GM23248 (cell line): ENCODE measurements at places on chromosomes 16 and 17.

GRCh38 chr17:44760474-44761308 is 1.9 kb downstream of the ADAM11 start:
- no peak for DNase-seq

DNA sequence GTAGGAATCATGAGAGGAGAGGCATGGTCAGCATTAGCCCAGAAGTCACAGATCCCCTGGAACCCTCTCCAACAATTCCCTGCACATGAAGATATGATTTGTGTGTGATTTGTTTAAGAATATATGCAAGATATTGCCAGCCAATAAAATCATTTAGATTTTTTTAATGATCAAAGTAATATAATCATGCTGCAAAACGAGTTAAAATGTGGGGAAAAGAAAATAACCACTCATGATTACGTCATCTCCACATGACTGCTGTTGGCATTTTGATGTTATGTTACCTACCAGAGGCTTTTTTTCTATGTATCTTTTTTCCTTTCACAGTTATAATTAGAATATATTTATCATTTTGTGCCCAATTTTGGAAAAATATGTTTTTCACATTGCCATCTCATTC is 22.4 kb downstream of the SLC35G3 start:
- peak; percentile 66 for DNase-seq

DNA sequence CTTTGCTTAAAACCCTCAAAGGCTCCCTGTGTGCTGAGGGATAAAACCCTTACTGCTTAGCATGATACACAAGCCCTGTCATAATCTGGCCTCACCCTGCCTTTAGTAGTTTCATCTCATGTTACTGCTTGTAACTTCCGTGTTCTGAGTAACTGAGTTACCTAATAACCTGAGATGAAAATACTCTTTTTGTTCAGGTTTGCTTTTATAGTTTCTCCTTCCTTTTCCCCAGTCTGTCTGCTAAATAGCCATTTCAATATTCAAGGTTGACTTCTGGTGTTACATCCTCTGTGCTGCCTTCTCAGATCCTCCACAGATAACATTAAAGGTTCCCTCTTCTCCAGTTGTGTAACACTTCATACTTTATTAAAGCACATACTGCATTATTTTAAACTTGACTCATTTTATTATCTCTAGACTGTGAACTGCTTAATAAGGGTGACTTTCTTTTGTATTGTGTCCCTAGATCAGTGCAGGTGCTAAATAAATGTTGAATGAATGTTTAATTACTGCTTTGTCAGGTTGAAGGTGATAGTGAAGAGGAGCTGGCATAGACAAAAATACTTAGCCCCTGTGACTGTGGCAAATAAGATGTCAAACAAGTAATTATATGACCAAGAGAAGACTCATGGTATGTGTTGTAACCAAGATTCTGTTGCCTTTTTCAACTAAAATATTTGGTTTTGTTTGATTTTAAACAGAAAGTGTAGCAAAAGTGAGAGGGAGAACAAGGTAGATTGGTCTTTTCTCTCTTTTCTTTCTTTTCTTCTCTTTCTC is 47.8 kb downstream of the NFAT5 start:
- peak; percentile 70 for DNase-seq

DNA sequence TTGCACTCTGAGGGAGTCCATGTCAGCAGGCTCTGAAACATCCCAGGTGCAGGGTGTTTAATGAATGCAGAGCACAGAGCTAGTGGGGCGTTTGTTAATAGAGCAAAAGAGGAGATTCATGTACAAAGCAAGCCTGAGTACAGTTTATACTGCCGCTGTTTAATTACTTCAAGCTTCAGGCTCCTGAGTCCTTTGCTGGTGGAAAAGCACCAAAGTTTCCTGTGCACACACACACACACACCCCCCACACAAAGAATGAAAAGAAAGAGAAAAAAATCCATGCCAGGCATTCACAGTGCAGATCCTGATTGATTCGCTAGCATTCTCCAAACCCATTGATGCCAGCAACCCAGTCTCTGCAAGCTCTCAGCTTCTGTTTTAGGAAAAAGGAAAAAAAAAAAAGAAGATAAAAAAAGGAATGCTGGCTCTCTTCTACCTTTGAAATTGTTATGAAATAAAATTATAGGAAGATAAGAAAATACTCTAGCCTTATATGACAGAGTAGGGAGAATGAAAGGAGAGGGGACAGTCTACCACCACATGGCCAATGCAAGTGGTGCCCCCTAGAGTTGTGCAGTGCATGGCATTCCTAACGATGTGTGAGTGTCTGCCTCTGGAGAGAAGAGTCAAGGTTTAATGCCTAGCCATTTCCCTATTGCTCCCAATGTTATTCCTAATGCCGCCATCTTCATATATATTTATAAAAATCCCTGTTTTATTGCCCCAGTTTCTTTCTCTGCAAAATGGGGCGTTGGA is 216.5 kb downstream of the TMEM114 start:
- DNase-seq = no peak

GRCh38 chr16:67941469-67942199 is 2.3 kb downstream of the LCAT start:
- no peak for DNase-seq

DNA sequence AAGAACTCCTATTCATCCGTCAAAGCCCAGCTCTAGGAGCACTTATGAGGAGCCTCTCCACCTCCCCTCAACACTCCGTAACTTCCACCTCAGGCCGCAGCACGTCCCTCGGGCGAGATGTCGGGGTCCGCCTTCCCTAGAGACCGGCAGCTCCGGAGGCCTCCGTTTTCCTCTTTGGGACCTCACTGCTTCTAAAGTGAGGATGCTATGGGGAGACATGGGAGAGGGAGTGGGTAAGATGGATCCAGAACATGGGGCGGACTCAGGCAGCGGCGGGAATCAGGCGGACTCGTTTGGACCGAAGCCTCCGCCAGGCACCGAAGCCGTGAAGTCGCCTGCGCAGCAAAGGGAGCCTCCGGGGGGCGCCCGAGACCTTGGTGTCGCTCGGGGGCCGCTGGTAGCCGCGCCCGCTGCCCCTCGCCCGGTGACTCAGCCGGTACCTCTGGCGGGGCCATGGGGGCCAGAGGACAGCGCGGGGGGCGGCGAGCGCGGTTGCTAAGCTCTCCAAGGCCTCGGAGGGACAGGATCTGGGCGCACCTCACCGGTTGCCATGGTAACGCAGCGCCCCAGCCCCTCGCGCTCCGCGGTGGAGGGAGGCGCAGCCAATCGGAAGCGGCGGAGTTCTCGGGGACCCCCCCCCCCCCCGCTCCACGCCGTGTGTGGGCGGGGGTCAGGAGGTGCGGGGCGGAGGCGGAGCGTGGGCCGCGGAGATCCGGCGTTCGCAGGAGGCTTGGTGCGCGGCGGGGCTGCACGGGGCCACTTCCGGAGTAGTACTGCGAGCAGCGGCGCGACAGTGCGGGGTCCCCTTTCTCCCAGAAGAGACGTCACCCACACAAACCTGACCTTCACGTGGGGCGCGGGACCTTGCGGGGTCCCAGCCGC is 1.3 kb upstream of the HIC1 start:
- peak; percentile 91 for DNase-seq

DNA sequence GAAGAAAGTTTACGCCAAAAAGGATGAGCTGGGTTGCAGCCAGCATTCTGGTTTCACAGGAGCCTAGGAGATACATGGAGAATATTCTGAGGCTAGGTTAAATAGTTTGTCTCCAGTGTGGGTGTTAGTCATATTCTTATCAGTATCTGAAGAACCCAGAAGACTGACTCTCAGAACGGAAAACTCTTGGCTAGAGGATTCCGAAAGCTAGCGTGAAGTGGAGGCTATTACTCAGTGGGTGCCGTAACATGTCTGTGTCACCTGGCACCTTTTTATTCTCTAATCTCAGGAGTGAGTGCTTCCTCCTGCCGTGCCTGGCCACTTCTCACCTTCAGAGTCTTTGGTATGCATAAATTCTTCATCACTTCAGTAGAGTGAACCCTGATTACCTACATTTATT is 199.5 kb downstream of the WWOX start:
- no peak for DNase-seq

- DNase-seq = no peak
Measured at GRCh38 chr17:4198995-4199394, 56.0 kb downstream of the CYB5D2 start.

DNA sequence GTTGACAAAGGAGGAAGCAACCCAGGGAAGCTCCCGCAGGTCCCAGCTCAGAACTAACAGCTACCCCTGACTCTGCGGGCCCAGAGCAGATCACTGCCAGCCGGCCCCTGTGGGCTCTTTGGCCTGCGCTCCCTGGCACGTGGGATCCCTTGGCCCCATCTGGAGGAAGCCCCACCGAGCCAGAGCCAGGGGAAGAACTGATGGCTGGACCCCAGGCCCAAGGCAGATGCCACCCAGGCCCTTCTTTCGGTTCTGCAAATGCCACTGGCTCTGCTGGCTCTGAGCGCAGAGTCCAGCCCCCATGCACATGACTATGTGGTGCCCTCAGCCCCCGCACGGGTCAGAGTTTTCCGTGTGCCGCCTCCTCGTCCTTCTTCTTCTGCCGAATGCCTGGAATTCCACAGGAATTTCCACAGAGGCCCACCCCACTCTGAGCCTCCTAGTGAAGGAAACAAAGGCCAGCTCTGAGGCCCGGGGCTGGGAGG is 35.8 kb upstream of the SNN start:
- DNase-seq = peak; percentile 93

- no peak for DNase-seq
Measured at GRCh38 chr17:80982426-80982974, 9.1 kb upstream of the CHMP6 start.

DNA sequence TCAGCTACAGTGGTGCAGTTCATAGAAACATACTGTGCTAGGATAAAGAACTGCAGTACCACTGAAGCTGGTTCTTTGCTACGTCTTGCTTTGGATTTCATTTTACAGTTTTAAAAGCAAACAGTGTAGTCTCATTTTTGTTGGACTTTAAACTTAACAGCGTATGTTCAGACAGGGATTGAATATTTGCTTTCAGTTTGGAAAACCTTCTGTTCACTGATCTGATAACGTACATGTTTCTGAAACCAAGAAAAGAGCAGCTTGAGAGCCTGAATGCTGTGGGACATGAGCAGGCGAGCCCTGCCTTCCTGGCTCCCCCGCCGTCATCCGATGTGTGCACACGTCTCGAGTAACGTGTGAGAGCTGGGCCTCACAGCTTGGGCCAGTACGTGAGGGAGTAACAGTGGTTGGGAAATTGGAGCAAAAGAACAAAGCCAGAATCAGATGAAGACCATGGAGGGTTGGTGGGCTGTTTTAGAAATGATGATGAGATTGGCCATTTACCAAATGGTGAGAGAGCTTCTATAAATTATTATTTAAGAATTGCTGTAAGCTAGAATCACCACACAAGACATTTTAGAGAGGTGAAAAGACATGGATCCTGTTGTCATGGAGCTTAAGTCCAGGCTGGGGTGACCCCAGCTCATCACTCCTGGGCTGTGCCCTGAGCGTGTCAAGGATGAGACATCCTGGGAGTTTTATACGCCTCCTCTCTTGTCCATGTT is 20.8 kb upstream of the CLEC18C start:
- no peak for DNase-seq

GRCh38 chr16:6958184-6958583 is 374.5 kb upstream of the RBFOX1 start:
- no peak for DNase-seq

DNA sequence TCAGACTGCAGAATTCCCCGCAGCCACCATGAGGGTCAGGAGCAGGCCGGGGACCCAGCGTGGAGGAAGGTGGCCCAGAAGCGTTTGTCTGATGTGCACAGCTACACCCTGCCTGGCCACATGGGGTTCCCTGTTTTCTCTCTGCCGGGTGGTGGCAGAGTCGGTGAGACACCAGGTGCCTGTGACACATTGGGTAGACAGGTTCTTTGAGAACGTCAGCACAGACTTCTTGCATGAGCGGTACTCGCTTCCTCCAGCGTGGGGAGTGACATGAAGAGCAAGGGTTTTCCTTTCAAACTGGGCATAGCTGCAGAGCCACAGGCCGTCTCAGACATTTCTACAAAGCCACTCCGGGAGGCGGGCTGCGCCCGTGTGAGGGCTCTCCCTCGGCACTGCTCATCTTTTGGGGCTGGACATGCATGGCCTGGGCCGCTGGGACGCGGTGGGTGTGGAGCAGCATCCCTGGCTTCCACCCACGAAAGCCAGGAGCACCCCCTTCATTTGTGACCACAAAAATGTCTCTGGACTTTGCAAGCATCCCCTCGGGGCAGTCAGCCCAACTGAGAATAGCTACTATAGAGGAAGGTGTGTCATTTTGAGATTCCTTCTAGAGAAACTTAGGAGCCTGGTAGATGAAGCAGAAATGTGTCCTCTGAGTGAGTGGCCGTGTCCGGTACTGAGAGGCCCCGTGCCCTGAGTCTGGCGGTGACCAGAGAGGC is 26.0 kb downstream of the NME3 start:
- DNase-seq = peak; percentile 74

GRCh38 chr16:4831616-4832015 is 15.5 kb downstream of the GLYR1 start:
- DNase-seq = no peak

- DNase-seq = no peak
Measured at GRCh38 chr16:324451-325334, 27.8 kb downstream of the AXIN1 start.

- no peak for DNase-seq
Measured at GRCh38 chr17:64373722-64374121, 16.9 kb downstream of the PECAM1 start.

- DNase-seq = peak; percentile 96
Measured at GRCh38 chr16:22192261-22193062, 13.6 kb upstream of the EEF2K start.

- DNase-seq = no peak
Measured at GRCh38 chr16:65185241-65185778, 63.4 kb upstream of the CDH11 start.
